Activated CD8-positive, alpha-beta memory T cell treated with anti-CD3 and anti-CD28 coated beads for 4 hours (primary cell): ENCODE measurements at places on chromosomes 2 and 18.

DNA sequence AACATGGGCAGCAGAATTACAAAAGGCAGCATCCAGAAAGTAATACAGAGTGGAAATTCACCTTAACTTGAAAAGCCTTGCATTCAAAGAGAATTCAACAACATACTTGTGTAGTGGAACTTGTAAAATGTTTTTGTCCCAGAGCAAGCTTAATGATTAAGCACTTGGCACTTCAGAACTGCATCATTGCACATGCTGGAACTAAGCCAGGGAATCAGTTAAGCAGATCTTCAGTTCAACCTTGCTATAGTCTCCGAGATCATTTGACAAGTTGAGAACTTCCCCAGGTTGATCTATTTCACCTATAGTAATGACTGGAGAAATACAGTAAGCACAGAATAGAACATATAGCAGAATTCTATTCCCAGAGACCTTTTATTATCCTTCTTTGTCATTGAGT is 1337.2 kb upstream of the NXPH2 start:
- no peak for DNase-seq

GRCh38 chr2:191676790-191677645 is 918 bp upstream of the NABP1 start:
- DNase-seq: peak; percentile 21

DNA sequence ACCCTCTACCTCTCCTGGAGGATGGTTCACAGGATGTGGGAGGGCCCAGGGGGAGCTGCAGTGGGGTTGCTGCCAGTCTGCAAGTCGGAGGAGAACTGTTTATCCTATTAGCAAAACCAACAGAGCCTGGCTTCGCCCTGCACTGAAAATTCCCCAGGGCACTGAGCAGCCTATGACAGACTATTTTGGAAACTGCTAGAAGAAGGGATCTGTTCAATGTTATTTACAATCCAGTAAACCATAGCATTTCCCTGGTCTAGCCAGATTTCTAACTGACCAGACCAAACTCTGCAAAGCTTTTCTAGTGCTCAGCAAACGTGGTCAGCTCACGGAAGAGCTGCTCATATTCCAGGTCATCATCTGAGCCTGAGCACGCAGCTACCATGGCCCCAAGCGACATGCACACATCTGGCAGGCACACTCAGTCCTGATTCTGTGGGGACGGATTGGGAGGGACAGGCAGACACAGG is 64.8 kb upstream of the PID1 start:
- no peak for DNase-seq

GRCh38 chr2:203061346-203061745 is 46.7 kb downstream of the NBEAL1 start:
- no peak for DNase-seq

DNA sequence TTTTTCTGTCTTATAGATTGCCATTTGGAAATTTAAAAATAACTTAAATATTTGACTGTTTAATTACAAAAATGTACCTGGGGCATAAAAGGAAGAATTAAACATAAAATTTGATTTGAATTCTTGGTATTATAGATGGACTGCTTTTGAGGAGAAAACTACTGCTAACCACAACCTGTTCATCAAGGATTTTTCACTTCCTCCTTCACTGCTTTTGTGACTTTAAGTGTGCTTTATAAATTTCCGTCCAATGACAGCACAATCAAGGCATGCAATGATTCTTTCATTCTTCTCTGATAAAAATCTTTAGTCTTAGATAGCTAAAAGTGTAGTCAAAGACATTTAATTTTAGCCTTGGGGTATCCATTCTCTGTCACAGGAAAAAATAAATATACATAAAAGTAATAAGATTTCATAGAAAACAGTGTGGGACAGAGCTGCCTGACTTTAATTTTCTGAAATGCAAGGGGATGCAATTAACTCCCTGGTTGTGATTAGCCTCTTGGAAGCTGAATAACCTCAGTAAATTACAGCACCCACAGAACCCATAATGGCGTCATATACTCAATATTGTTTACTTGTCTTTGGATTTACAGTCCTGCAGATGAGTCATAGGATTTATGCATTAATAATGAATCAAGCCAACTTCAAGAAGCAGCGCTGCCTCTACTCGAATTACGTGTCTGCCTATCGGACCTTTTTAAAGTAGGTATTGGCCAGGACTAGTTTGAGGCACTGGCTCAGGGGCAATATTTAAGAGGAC is 587.9 kb downstream of the NRXN1 start:
- DNase-seq: no peak

GRCh38 chr18:37483984-37484819 is 81.4 kb downstream of the CELF4 start:
- DNase-seq: no peak
